Breast epithelium (tissue), 4 donors: ENCODE measurements at places on chromosomes 11 and 22.

DNA sequence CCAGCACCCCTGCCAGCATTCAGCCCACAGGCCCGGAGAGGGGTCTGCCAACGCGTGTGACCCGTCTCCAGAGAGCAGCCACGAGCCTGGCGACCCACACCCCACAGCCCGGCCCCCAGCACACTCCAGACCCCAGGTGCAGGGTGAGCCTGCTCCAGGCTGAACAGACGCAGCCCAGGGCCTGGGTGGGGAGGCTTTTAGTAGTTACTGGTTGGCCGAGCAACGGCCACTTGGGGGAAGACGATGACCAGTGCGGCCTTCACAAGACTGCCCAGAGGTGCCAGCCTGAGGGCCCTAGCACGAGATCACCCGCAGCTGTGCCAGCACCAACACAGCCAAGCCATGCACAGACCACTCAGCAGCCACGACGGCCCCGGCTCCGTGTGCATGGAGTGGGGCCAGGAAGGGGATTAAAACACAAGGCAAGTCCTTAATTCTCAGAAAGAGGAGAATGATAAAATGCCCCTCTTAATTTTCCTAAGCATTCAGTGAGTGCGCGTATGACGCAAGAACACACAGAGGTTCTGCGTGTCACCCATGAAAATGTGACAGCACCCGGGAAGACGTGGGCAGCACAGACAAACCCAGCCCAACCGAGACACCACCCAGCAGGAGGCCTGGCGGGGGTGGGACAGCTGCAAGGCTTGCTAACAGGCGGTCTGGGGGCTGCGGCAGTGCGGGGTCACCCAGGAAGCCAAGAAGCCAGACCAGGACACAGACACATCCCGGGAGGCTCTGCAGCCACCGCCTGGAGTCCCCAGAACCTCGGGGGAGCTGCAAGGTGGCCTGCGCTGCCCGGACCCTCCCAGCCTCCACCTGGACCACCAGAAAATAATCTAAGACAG is 47.6 kb downstream of the BRD1 start:
- no peak for DNase-seq

DNA sequence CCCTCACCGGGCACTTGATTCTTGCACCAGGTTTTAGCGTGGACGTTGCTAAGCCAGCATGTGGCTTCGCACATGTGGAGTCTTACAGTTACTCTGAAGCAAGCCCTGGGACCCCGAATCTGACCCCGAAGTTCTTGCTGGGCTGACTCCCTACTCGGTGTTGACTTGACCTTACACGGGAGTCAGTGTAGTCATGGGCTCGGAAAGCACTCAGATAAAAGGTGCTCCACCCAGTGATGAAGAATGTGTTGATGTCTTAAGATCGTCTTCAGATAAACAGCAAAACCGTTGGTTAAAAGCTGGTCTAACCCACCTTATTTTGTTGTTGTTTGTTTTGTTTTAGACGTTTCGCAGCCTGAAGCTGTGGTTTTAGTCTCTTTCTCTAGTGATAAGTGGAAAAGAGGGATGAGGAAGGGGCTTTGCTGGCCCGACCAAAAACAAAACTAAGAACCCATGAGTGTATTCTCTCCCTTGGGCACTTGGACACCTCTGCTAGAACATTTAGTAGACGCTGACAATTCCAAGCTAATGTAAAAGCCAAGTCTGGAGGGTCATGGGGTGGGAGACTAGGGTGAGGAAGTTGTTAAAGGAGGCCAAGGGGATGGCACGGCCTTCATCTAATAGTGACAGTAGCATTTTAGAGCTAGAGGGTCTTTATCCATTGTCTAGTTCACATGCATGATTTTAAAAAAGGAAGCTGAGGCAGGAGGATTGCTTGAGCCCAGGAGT is 69.9 kb downstream of the BCR start:
- no peak for DNase-seq

- DNase-seq, result no peak
These were observed 2.9 kb upstream of the FOSL1 start for GRCh38 chr11:65903068-65903481.

DNA sequence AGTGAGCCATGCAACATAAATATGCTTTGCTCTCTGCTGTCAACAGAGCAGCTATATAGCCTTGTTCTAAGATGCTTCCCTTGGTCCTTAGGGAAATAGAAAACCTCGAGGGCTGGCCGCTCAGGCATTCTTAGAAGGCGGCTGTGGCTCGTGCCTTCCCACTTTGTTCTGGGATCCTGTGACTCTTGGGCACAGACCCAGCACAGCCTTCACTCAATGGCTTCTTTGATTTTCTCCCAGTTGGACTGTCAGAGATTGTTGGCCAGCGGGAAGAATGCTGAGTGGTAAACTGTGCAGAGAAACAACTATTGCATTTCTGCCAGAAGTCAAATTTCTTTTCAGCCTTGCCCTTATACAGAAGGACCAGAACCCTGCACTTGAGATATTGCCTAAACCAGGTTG is 9.5 kb upstream of the MICAL2 start:
- peak; percentile 69 for DNase-seq

DNA sequence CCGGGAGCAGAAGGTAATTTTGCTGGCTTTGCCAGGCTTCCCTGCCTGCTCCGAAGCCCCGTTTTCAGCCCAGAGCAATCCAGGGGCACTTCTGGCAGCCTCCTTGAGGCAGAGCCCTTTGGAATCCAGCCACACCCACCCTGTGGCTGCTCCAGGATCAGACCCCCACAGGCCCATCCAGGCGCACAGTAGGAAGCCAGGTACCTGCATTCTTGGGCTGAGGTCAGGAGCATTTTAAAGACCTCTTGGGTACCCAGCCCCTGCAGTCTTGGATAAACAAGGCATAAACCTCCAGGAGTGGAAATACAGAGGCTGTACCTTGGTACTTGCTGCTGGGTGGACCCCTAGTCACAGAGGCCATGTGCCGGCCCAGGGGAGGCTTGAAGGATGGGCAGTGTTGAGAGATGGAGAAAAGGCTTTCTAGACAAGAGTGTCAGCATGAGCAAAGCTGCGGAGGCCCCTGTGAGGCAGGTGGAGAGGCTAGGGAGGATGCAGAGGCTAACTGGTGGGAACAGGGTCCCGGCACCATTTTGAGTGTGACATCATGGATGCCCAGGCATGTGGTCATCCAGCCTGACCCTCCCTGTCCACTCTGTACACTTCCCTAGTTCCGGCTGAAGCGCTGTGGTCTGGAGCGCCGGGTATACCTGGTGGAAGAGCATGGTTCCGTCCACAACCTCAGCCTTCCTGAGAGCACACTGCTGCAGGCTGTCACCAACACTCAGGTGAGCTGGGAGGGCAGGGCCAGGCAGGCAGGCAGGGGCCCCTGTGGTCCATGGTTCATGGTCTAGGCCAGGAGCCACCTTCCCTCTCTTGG is 3.9 kb downstream of the MUS81 start:
- no peak for DNase-seq

- DNase-seq, result no peak
These were observed 9.3 kb downstream of the TSSC4 start for GRCh38 chr11:2409611-2410468.

- DNase-seq, result no peak
These were observed 31.7 kb downstream of the TEAD1 start for GRCh38 chr11:12705874-12706273.

- DNase-seq, result no peak
These were observed 29.0 kb upstream of the VWA5A start for GRCh38 chr11:124085997-124086846.

GRCh38 chr22:28801845-28802594 is 1.7 kb upstream of the XBP1 start:
- DNase-seq, result no peak

GRCh38 chr11:87460842-87461637 is 423.3 kb downstream of the TMEM135 start:
- DNase-seq, result no peak

GRCh38 chr22:24833881-24834495 is 28.0 kb downstream of the SGSM1 start:
- no peak for DNase-seq
